ENCODE measurements at places on chromosomes 7 and 10.

DNA sequence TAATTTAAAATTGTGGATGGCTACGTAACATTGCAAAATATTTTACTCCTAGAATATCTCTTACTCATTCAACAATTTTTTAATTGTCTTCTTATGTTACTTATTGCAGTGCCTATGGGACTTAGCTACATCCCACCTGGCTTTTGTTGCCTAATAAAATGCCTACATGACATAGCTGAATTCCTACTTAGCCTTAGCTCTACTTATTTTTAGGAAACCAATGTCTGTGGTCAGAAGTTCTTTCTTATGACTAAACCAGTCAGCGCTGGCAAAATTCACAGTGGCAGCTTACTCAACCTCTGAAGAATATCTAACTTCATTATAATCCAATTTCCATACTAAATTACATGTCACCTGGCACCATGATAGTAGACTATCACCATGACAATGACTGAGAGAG lies 1612.4 kb upstream of the LRRTM3 start:
- DNase-seq = no peak

GRCh38 chr10:78718032-78718572 lies 350.7 kb upstream of the ZMIZ1 start:
- DNase-seq = no peak

DNA sequence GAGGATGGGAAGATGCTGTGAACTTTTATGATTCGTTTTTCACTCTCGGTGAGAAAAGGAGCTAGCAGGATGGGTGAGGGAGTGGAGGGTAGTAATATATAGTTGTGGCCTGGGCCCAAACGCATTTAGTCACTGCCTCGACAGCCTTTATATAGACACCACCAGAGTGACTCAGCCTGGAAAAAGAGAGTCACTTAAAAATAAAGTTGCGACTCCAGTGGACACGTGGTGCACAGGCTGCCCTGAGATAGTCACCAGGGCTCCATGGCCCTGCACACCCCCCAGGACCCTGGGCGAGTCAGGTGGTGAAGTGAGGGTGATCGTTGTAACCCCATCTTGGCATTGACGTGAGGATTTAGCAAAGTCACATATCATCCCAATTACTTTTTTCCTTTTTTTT lies 106.7 kb downstream of the CUX1 start:
- no peak for DNase-seq

DNA sequence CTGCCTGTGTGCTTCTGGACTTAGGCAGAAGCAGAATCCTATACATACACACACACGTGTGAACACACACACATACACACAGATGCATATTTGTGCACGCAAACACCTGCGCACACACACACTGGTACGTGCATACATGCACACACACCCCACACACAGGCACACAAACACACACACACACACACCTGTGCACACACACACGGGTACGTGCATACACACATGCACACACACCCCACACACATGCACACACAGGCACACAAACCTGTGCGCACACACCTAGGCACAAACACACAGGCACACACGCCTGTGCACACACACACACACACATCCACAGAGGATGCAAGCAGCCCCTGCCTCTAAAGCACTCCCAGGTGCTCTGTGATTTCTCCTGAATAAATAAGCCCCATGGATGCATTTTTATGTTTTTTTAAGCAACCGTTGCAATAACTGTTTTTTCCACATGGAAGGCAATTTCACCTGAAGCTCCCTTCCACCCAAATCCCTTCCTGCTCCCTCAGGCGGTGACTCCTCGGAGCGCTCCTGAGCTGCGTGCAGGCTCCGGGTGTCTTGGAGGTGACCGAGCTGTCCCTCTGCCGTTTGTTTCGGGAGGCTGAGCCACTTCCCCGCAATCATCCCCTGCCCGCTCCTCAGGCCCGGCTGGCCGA lies 41.5 kb upstream of the PDGFA start:
- DNase-seq = no peak

DNA sequence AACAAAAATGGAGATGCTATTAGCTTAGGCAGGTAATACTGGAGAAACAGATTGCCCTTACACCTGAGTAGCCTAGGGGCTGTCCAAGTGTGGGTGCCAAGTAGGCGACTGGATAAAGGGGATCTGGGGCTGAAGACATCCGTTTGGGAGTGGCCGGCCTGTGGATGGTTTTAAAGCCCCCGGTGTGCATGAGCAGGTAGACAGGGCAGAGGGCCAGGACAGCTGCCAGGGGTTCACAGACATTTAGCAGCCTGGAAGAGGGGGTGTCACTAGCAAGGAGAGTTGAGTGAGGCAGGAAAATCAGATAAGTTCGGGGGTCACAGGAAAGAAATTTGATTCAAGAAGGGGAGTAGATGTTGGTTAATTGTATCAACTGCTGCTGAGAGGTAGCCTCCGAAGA lies 1.5 kb upstream of the OPALIN start:
- no peak for DNase-seq

- DNase-seq = no peak
These were observed 188.4 kb downstream of the PPP1R3A start for GRCh38 chr7:113730309-113730955.

- no peak for DNase-seq
These were observed 670 bp downstream of the RCC1L start for GRCh38 chr7:75072981-75073283.

GRCh38 chr7:132687981-132688383 lies 111.7 kb upstream of the PLXNA4 start:
- DNase-seq = no peak

GRCh38 chr7:30771174-30771879 lies at the start of gene MINDY4:
Gene MINDY4, plus strand, starts transcription at chr7:30771417. Its CDS starts 77 bp downstream, at chr7:30771494.
- DNase-seq = peak; percentile 92

DNA sequence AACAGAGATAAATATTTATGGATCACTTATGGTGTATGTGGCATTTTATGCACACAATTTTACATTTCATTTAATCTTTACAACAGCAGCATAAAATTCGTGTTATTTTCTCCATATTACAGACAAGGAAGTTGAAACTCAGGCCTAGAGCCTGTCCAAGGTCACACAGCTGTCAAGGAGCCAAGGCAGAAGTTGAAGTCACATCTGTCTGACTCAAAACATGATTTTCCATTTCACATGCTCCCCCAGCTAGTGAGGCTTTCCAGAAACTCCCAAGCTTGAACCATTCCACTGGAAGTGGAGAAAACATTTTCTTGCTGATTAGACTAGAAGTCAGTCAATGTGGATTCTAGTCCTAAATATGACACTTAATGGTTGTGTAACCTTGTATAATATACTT lies 110.5 kb downstream of the HECTD2 start:
- DNase-seq = no peak

GRCh38 chr7:132084776-132085388 lies 491.4 kb downstream of the PLXNA4 start:
- no peak for DNase-seq

GRCh38 chr7:22357311-22358175 lies 589 bp upstream of the RAPGEF5 start:
- no peak for DNase-seq

DNA sequence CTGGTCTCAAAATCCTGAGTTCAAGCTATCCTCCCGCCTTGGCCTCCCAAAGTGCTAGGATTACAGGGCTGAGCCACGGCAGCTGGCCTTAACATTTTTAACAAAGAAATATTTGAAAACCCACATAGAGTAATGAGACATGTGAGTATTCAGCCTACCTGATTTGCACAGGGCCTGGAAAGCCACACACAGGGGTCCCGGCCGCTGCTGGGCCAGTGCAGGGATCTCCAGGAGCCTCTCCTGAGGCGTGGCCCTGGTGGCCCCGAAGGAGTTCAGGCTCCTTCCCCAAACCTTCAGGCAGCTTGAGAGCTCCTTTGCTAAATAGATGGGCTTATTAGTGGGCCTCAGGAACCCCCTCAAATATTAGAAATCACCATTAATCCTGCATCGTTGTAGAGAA lies 18.7 kb downstream of the CNPY1 start:
- DNase-seq = no peak

- DNase-seq = peak; percentile 28
These were observed 158.1 kb upstream of the PITRM1 start for GRCh38 chr10:3330663-3331062.

DNA sequence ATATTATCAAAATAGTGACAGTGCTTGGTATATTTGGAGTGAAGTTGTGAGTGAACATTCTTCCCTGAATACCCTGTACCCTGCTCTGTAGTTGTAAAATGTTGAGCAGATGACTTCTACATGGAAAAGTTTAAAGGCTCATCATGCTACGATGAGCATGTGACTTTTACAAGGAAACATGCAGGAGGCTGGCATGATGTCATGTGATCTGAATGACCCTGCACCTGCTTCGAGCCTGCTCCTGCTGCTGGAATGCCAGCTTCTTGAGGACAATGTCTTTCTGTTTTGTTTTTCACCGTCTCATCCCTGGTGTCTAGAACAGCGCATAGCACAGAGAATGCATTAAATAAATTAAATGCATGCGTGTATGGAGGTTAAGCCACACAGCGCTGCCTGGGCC lies 5.4 kb upstream of the INPP5A start:
- no peak for DNase-seq

- DNase-seq = no peak
These were observed 695.5 kb upstream of the SEMA3D start for GRCh38 chr7:85882335-85882734.

- DNase-seq = no peak
These were observed 2.4 kb downstream of the RPS24 start for GRCh38 chr10:78035933-78036583.

DNA sequence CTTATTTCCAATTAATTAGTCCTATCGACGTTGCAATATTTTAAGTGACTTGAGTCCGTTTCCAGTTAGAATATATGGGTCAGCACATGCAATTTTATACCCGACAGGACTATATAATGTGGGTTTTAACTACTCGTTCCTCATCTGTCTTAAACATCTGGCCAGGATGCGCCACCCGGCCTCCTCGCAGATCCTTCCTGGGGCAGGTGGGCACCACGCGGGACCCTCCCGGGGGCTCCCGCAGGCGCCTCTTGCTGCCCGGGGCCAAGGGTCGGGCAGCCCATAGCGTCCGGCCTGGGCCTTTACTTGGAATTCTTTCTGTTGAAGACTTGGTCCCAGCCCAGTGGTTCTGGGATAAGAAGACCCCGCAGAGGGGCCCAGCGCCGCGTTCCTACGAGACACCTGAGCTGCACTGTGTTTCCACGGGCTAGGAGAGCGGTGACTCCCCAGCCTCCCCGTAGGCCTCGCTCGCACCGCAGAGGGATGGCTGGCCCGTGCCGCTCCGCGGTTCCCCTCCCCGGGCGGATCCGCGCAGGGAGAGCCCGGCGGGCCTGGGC lies 10.1 kb upstream of the MNX1 start:
- no peak for DNase-seq

DNA sequence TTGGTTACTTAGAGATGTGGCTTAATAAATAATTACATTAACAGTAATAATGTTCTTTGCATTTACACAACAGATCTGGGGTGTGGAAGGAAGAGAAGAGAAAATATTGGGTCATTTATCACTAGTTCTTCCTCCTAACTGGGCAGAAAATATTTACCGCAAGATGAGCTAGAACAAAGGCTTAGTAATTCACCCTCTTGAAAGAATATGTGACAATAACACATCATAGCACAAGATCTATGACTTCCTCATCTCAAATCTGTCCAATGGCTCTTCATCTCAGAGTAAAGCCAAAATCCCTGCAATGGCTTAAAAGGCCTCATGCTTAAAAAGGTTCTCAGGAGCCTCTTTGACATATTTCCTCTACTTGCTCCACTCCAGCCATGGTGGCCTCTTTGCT lies 178.6 kb downstream of the ZNF438 start:
- no peak for DNase-seq

DNA sequence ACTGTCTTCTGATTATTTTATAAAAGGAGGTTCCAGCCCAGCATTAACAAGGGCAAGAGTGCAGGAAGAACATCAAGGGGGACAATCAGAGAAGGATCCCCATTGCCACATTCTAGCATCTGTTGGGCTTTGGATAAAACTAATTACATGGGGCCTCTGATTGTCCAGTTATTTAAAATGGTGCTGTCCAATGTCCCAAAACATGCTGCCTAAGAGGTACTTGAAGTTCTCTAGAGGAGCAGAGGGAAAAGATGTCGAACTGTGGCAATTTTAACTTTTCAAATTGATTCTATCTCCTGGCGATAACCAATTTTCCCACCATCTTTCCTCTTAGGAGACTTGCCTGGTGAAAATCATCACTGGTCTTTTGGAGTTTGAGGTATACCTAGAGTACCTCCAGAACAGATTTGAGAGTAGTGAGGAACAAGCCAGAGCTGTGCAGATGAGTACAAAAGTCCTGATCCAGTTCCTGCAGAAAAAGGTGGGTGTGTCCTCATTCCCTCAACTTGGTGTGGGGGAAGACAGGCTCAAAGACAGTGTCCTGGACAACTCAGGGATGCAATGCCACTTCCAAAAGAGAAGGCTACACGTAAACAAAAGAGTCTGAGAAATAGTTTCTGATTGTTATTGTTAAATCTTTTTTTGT lies 2.3 kb downstream of the IL6 start:
- no peak for DNase-seq

DNA sequence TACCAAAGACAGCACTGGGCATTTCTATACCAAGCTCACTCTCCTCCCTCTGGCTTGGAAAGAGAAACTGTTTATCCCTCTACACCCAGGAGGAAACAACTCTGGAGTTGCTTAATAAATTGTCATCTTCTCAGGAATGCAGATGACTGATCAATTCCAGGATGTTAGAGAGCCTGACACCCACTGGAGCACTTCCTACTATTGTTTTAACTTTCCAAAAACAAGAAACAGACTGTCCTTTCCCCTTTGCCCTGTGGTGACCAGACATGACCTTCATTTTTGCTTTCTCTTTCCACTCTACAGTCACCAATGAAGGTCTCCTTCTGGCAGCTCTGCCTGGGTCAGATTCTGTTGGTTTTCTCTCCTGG lies 19.6 kb downstream of the GIMAP4 start:
- DNase-seq = no peak

DNA sequence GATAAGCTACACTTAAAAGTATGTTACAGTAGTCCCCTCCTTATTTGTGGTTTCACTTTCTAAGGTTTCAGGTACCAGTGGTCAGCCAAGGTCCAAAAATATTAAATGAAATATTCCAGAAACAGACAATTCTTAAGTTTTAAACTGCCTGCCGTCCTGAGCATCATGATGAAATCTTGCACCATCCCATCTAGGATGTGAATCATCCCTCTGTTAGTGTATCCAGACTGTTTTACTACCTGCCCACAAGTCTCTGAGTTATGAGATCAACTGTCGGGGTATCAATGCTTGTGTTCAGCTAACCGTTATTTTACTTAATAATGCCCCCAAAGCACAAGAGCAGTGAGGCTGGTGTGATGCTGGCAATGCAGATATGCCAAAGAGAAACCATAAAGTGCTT lies 11.4 kb downstream of the KDM7A start:
- DNase-seq = no peak

GRCh38 chr10:74151879-74152722 lies 1.1 kb downstream of the ADK start:
- no peak for DNase-seq

DNA sequence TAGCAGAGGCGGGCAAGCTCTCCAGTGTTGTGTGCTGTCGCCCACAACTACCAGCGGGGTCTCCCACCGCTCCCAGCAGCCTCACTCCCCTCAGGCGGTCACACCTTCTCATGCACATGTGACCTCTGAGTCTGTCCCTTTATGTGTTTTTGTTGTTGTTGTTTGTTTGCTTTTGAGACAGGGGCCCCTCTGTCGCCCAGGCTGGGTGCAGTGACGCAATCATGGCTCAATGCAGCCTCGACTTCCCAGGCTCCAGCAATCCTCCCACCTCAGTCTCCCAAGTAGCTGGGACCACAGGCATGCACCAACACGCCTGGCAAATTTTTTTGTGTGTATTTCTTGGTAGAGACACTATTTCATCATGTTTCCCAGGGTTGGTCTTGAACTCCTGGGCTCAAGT lies 1.5 kb downstream of the CPSF4 start:
- no peak for DNase-seq

- DNase-seq = no peak
These were observed 337.8 kb downstream of the SORCS1 start for GRCh38 chr10:106826716-106827115.

- no peak for DNase-seq
These were observed 10.9 kb downstream of the ANLN start for GRCh38 chr7:36400606-36401005.

All from GM10248 (cell line).